ENCODE measurements at places on chromosomes 6 and 20.

DNA sequence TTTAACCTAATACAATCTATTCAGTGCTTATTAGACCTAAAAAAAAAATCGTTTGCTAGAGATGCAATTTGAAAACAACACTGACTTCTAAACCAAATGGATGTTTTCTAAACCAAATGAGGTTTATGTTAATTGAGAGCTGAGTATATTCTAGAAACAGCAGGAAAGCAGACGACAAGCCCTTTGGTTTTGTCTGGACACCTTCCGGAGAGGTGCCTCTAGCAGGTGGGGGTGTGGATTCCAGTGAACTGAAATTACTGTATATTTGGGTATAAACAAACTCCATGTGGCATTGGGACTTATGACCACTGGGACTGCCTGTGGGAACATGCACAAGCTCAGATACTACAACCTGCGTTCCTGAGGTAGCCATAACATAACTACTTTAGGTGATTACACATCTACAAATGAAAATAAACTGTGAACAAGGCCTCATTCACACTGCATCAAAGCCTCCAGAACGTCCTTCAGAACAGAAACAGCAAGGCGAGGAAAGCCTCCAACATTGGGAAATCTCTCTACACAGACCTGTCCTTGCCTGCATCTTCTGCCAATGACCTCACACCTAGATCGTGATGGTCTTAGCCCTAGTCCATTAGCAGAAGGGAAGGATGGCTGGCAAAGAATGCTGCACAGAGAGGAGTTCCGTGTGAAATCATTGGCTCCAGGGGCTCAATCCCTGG, 206.8 kb upstream of the FOXQ1 start:
- no peak for DNase-seq
- H3K27me3 ChIP-seq, result peaks cover 18% of the 10 kb centered on the region
- no peaks in the 10 kb centered on the region for H3K36me3 ChIP-seq
- H3K4me1 ChIP-seq, result no peaks in the 10 kb centered on the region

DNA sequence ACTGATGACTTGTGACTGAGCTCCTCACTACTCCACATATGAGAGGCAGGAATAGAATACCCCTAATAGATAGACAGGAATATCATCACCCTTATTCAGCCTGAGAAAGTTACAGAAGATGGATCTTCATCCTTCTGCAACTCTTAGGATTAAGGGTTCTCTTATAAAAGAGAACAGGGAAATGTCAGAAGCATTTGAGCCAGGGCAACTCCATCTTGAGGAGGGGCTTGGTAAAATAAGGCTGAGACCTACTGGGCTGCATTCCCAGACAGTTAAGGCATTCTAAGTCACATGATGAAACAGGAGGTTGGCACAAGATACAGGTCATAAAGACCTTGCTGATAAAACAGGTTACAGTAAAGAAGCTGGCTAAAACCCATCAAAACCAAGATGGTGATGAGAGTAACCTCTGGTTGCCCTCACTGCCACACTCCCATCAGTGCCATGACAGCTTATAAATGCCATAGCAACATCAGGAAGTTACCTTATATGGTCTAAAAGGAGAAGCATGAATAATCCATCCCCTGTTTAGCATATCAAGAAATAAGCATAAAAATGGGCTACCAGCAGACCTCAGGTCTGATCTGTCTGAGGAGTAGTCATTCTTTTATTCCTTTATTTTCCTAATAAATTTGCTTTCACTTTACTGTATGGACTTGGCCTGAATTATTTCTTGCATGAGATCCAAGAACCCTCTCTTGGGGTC, 97.9 kb downstream of the PLG start:
- H3K27me3 ChIP-seq, result no peaks in the 10 kb centered on the region
- no peak for DNase-seq
- H3K27ac ChIP-seq, result no peak overlapping the region
- H3K4me3 ChIP-seq, result no peak overlapping the region
- no peaks in the 10 kb centered on the region for H3K36me3 ChIP-seq

- H3K27ac ChIP-seq, result no peak overlapping the region
- no peaks in the 10 kb centered on the region for H3K36me3 ChIP-seq
- peaks cover 7% of the 10 kb centered on the region for H3K27me3 ChIP-seq
- no peaks in the 10 kb centered on the region for H3K4me1 ChIP-seq
Observed at GRCh38 chr6:45882671-45883070, 133.0 kb downstream of the CLIC5 start.

GRCh38 chr6:122400121-122400450, 634 bp downstream of the HSF2 start:
- no peaks in the 10 kb centered on the region for H3K36me3 ChIP-seq
- peaks cover 12% of the 10 kb centered on the region for H3K4me1 ChIP-seq
- DNase-seq, result peak; percentile 25
- peak overlapping the region; percentile 99 for H3K4me3 ChIP-seq
- H3K27me3 ChIP-seq, result no peaks in the 10 kb centered on the region
- H3K27ac ChIP-seq, result peak overlapping the region; percentile 93

Measured in A673 (cell line).